Spinal cord (tissue), 10 donors: ENCODE measurements at places on chromosomes 1 and 21. TPM values are rescaled to one million over a fixed set of nuclear protein-coding genes. Genes with fewer than 3 reads are reported as not detected.

Gene UBXN10
- 6.2 TPM for polyA plus RNA-seq

Gene FAM43B
- 14.1 TPM for polyA plus RNA-seq

Gene NCMAP
- 0.08 TPM for polyA plus RNA-seq

Gene GTF2B
- polyA plus RNA-seq: 35.1 TPM

Gene PLA2G2C
- 0.40 TPM for polyA plus RNA-seq

Gene ZFP69B
- 10.3 TPM for polyA plus RNA-seq
